Left lung (tissue), 14 donors: ENCODE measurements at places on chromosomes 1 and 21. TPM values are rescaled to one million over a fixed set of nuclear protein-coding genes. Genes with fewer than 3 reads are reported as not detected.

GRCh38 chr1:26729633-26730032, 33.8 kb downstream of the ARID1A start:
- no peak for DNase-seq

DNA sequence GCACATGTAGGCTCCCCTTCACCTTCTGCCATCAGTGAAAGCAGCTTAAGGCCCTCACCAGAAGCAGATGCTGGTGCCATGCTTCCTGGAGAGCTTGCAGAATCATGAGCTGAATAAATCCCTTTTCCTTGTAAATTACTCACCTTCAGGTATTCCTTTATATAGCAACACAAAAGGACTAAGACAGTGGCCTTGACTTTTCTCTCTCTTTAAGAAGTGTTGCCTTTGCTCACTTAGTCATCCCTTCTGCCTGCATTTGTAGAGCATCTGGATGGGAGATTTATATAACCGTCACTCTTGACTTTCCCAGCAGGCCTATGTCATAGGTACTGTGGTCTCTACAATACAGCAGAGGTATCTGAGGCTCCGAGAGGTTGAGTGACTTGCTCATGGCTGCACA, 3.7 kb downstream of the PCSK9 start:
- DNase-seq = no peak

GRCh38 chr1:62012836-62013235, 181.8 kb upstream of the L1TD1 start:
- peak; percentile 14 for DNase-seq

ASTN1 gene
- polyA plus RNA-seq = 2.1 TPM

GRCh38 chr1:214290424-214291037, 9.6 kb downstream of the SMYD2 start:
- no peak for DNase-seq

DNA sequence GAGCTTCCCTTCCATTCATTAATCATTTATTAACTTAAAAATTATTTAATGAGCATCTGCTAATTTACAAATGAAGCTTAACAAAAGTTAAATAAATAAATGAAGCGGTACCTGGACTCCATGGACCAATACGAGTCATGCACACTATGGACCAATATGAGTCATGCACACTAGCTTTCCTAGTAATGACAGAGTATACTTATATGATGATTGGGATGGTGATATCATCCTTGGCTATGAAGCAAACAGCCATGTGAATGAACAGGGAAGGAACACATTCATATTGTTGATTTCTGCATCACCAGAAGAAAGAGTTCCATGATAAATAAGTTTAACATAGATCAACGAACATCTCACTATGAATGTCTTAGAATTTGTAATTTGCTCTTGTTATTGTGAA, 109.9 kb downstream of the SPAG17 start:
- no peak for DNase-seq

- no peak for DNase-seq
Measured at GRCh38 chr1:44832056-44832705, 10.9 kb downstream of the PTCH2 start.

DNA sequence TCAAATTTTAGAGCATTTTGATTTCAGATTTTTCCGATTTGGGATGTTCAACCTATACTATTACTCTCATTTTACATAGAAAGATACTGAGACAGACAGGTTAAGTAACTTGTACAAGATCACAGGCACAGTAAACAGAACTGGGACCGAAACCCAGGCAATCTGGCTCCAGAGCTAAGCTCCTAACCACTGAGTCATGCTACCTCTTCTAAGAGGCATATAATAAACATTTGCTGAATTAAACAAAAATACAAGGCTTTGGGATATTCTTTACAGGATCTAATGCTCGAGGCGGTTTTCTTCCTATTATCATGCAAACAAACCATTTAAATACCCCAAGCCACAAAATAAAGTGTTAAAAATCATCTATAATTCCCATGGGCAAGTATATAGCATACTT, 50.3 kb downstream of the MCOLN2 start:
- no peak for DNase-seq

GRCh38 chr21:44377201-44377921, 23.9 kb downstream of the TRPM2 start:
- no peak for DNase-seq

LAX1 gene
- 0.25 TPM for polyA plus RNA-seq
